ENCODE measurements at places on chromosomes 12 and 14.

GRCh38 chr14:51488569-51489220 is 163.0 kb upstream of the FRMD6 start:
- no peak for DNase-seq

DNA sequence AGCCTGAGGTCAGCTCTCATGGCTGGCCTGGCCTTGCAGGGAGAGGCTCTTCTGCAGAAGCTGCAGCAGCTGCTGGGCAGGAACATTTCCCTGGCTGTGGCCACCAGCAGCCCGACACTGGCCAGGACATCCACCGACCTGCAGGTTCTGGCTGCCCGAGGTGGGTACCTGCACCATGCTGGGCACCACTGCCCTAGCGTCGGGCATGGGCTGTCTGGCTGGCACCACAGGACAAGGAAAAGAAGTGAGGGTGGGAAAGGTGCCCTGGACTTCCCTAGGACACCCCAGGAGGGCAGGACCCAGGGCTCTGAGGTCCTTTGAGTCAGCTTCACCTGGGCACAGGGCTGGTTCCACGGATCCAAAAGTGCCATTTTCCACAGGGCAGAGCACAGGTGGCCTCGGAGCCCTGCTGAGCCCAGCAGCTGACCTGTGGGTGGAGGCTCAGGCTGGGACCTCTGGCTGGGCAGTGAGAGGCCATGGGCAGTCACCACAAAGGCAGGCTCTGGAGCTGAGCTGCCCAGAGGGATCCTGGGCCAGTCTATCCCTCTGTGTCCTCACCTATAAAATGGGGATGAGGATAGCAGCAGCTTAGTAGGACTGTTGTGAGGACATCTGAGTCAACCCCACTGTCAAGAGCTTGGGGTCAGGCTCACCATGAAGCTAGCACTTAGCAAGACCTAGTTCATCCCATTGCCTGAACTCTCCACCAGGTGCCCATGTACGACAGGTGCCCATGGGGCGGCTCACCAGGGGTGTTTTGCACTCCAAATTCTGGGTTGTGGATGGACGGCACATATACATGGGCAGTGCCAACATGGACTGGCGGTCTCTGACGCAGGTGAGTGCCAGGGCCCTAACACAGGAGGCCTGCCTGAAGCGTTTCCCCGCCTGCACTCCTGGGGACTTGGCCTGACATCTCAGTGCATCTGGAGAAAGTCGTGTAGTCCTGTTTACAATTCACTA is 4.9 kb downstream of the PLD4 start:
- no peak for DNase-seq

GRCh38 chr12:131108177-131108955 is 154.7 kb downstream of the ADGRD1 start:
- no peak for DNase-seq

DNA sequence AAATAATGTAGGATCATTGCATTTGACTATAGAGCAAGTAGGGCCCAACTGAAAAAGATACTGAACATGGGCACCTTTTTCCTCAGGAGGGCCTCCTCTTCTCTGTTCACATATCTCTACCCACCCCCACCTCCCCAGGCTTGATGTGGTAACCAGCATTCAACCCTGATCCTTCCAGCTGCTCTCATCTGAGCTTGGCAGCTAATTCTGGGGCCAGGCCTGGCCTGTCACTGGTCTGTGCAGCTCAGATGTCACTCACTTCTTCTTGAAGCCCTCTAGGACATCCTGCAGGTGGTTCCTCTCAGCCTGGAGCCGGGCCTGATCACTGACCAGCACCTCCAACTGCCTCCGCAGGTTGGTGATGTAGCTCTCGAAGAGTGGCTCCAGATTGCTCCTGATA is 2.1 kb downstream of the KRT84 start:
- no peak for DNase-seq

DNA sequence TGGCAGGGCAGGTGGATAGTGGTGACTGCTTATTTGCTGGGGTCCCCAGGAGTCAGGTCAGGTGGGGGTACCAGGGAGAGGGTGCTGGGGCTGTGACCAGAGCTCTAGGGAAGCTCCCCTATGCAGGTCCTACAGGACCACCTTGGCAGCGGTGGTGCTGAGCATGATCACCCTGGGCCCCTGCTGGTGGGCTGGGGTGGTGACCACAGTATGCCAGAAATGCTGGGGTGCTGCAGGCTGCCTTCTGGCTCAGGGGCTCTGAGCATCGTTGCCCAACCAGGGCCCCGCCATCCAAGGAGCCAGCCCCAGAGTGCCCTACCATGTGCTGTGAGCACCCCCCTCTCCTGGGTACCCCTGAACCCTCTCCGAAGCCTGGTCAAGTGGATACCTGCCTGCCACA is 17.5 kb upstream of the NUDT14 start:
- DNase-seq, result no peak

DNA sequence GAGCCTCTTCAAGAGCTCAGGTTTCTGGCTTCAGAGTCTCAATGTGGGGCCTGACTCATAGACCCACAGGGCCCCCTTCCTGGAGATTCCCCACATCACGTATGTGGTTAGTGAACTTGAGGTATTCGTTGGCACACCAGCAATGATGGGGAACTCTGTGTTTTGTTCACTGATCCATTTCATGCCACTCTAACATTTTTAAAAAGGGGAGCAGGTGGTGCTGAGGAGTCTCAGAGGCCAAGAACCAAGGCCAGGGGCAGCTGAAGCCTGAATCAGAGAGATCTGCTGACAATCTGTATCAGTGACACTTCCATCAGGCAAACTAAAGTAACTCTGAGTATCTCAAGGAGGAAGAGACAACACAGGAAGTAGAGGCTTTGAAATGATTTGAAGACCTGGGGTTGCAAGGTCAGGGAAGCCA is 323.4 kb downstream of the VRK1 start:
- DNase-seq, result no peak
